Activated CD8-positive, alpha-beta T cell treated with anti-CD3 and anti-CD28 coated beads, Interleukin-2, amount 10 ng/mL, durations not matched to agents 7 days and 5 days (primary cell): ENCODE measurements at places on chromosomes 11 and 22. TPM values are rescaled to one million over a fixed set of nuclear protein-coding genes. Genes with fewer than 3 reads are reported as not detected.
A peak's percentile ranks its signal among the peaks of the same experiment; 100 is the strongest.

Gene PGA5
- not detected for total RNA-seq

Gene CARD18
- total RNA-seq: not detected

GRCh38 chr11:40328890-40329614 lies 1130.4 kb downstream of the LRRC4C start:
- no peaks in the 10 kb centered on the region for H3K4me1 ChIP-seq
- no peak overlapping the region for H3K4me3 ChIP-seq
- no peak for DNase-seq
- no peak overlapping the region for H3K27ac ChIP-seq

Gene CDC42EP2
- total RNA-seq: 1.2 TPM

GRCh38 chr11:45961751-45962240 lies 39.3 kb downstream of the LARGE2 start:
- no peaks in the 10 kb centered on the region for H3K4me1 ChIP-seq
- H3K36me3 ChIP-seq: no peaks in the 10 kb centered on the region
- H3K4me3 ChIP-seq: no peak overlapping the region
- no peaks in the 10 kb centered on the region for H3K27me3 ChIP-seq

Gene MB
- not detected for total RNA-seq

DNA sequence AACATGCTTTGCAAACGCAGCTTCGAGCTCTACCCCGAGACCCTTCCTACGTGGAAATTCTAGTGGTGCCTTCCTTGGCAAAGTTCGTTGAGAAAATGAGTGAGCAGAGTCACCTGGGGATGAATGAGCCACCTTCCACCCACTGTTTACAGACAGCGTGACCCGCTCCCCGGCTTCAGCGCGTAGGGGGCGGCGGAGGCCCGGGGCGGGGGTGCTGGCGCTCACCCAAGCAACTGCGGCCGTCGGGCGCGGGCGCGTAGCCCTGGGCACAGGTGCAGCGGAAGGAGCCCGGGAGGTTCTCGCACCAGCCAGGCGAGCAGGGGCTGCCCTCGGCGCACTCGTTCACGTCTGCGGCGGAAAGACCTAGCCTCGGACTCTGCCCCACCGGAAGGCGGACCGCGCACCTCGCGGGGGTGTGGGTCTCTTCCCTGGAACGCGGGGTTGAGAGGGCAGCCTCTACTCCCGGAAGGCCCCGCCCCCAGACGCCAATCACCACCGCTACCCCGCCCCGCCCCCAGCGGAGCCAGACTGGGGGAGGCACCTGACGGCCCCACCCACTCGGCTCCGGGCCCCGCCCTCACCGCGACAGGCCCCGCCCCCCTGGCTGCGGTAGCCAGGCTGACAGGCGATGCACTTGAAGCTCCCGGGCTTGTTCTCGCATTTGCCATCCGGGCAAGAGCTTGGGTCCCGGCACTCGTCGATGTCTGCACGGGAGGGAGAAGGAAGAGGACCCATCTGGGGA lies 11.8 kb downstream of the LTBP3 start:
- H3K4me3 ChIP-seq: peak overlapping the region; percentile 72
- peak overlapping the region; percentile 87 for H3K27ac ChIP-seq
- peaks cover 40% of the 10 kb centered on the region for H3K36me3 ChIP-seq
- peak; percentile 98 for DNase-seq
- H3K4me1 ChIP-seq: peaks cover 52% of the 10 kb centered on the region
- H3K27me3 ChIP-seq: no peaks in the 10 kb centered on the region

DNA sequence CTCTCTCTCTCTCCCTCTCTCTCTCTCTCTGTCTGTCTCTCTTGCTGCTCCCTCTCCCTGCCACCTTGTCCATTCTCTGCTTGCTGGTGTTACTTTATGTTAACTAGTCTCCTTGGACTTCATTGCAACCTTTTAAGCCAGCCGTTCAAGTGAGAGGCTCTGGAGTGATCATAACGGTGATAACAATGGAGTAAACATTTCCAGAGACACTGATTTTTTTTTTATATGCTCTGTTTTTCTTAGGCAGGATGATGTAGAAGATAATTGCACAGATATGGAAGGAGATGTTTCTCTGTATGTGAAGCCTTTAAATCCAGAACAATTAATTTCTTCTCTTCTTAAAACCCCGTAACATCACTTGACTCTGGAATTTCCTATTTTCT lies 287.7 kb downstream of the TMEM135 start:
- no peak overlapping the region for H3K4me3 ChIP-seq
- no peak for DNase-seq
- H3K27ac ChIP-seq: no peak overlapping the region
- peaks cover 9% of the 10 kb centered on the region for H3K36me3 ChIP-seq
- H3K27me3 ChIP-seq: no peaks in the 10 kb centered on the region
- H3K4me1 ChIP-seq: no peaks in the 10 kb centered on the region

Gene OR51B2
- not detected for total RNA-seq

DNA sequence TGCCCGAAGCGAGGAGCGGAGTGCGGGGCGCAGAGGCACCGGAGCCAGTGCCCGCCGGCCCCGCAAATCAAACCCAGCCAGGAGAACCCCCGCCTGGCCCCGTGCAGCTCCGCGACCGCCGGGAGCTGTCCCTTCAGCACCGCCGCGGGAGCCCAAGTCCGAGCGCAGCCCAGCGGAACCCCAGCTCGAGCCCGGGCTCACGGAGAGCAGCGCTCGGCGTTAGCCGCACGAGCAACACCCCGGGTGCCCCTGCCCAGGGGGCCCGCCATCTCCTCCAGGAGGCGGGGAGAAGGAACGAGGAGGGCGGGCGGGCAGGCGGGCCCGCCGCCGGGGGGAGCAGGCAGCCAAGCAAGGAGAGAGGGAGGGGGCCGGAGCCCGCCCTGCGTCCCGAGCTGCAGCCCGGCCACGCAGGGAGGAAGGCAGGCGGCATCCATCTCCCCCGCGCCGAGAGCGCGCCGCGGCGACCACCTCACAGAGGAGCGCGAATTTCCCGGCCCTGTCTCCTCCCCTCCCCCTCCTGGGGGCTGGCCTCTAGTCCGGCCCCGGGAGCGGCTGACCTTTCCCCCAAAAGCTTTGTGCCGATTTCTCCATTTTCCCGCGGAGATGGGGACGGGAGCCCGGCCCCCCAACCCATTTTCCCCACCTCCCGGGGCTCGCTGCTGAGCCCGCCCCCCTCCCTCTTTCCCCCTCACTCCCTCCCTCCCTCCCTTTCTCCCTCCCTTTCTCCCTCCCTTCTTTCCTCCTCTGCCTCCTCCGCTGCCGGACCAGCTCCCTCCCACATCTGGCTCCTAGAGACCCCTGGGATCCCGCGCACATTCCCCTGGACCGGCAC lies 621 bp downstream of the KCNC1 start:
- DNase-seq: peak; percentile 62
- H3K27me3 ChIP-seq: peaks cover 44% of the 10 kb centered on the region
- H3K4me3 ChIP-seq: no peak overlapping the region
- H3K4me1 ChIP-seq: peaks cover 3% of the 10 kb centered on the region
- no peak overlapping the region for H3K27ac ChIP-seq

DNA sequence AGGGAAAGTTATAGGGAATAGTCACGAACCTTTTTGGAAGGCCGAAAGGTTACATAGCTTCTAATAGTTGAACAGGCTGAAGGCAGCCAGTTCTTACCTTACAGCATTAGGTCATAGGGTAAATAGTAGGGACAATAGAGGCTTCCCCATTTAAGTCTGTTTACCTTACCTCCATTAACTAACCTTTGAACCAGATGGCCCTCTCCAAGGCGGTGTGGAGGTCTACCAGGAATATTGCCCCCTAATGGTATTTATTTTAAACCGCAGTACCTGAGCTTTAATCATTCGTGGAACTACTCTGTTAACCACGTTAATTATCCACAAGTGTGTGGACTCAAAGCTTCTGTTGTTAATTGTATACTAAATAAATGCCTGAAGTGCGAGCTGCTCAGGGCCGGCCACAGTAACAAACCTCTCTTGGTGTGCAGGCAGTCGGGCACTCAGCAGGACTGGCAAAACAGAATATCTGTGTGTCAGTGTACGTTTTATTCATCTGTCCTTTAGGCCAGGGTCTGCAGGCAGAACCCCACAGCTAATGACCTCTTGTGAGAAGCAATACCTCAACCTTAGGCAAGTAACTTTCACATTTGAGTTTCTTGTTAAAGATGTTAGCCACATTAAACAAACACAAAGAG lies 81.7 kb downstream of the PRCP start:
- no peaks in the 10 kb centered on the region for H3K4me1 ChIP-seq
- peaks cover 11% of the 10 kb centered on the region for H3K27me3 ChIP-seq
- no peaks in the 10 kb centered on the region for H3K36me3 ChIP-seq
- DNase-seq: no peak
- no peak overlapping the region for H3K4me3 ChIP-seq
- H3K27ac ChIP-seq: no peak overlapping the region

Gene TYR
- not detected for total RNA-seq

Gene RIMBP3C
- total RNA-seq: 0.34 TPM

Gene NRXN2
- total RNA-seq: 0.13 TPM

GRCh38 chr11:75633409-75634066 lies 35.3 kb downstream of the MAP6 start:
- H3K4me1 ChIP-seq: no peaks in the 10 kb centered on the region
- peaks cover 44% of the 10 kb centered on the region for H3K27me3 ChIP-seq
- no peaks in the 10 kb centered on the region for H3K36me3 ChIP-seq
- H3K27ac ChIP-seq: no peak overlapping the region
- no peak overlapping the region for H3K4me3 ChIP-seq

- H3K27ac ChIP-seq: no peak overlapping the region
- H3K4me3 ChIP-seq: no peak overlapping the region
- H3K36me3 ChIP-seq: no peaks in the 10 kb centered on the region
- peaks cover 6% of the 10 kb centered on the region for H3K27me3 ChIP-seq
- peaks cover 6% of the 10 kb centered on the region for H3K4me1 ChIP-seq
Observed at GRCh38 chr22:45991098-45991497, 14.1 kb upstream of the WNT7B start.

Gene TRMT112
- total RNA-seq: 165 TPM

DNA sequence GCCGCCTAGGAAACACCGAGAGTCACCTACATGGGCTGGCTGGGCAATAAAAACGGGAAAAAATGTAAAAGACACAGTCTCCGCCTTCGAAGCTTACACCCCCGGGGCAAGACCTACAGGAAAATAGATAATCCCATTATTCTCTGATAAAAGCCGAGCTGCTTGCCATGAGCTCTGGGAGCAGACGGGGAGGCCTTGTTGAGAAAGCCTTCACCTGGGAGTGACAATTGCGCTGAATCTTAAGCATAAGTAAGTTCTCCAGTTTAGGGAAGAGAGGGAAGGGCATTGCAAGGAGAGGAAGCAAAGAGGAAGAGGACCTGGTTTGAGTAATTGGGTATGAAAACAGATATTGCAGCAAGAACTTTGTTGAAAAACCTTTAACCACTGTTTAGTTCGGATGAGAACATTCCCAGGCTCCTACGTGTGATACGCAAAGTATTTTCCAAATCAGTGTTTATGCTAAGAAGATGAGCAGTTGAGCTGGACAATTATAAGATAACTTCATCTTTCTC lies 813 bp upstream of the BTBD10 start:
- DNase-seq: no peak
- H3K36me3 ChIP-seq: peaks cover 10% of the 10 kb centered on the region
- H3K27me3 ChIP-seq: peaks cover 4% of the 10 kb centered on the region
- peaks cover 40% of the 10 kb centered on the region for H3K4me1 ChIP-seq
